ENCODE measurements at places on chromosomes 3 and 15.

- DNase-seq: no peak
These were observed 1038.8 kb downstream of the AGBL1 start for GRCh38 chr15:87118435-87118834.

DNA sequence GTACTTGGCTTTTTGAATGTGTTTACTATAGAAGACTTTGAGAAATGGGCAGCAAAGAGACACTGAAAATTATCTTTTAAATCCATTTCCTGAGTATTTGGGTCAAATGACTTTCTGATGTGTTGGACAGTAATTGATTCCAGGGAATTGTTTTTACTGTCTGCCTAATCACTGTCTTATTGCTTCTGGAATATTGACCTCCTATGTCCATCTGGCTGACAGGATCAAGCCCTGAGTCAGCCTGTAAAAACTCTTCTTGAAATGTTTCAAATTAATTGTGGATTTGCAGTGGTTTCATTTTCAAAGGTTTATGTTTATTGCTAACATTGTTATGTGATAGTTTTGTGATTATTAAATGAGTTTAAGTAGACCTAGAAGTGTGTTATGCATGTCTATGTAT, 50.6 kb upstream of the MLF1 start:
- no peak for DNase-seq

DNA sequence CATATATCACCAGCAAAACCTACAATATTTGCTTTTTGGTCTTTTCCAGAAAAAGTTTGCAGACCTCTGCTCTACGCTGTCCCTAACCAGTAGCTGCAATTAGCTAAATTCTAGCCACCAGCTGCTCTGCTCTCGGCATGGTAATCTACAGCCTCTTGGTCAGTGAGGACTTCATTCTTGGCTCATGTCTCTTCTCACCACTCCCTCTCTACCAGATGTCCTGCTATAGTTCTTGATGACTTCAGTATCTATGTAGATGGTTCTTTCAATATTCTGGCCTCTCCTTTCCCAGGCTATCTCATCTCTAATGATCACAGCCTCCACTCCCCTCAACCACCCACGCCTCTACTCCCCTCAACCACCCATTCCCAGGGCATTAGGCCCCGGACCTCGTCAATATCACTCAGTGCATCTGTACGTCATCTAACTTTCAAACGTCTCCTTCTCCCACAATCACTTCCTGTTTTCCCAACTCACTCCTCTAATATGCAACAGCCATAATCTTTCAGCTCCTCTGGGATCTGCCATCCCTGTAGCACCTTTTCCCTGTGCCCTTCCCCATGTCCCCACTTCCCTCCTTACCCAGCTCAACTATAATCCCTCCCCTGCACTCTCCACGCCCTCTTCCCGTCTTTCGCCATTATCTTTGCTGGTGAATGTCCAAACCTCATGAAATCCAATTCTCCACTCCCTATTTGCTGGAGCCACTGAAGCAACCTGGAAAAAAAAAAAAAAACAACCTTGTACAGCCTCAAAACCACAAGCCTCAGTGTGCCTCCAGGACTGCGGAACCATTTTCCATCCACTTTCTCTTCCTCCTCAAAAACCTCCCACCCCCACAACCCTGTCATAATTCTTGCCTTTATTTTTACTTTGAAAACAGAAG, 429.4 kb upstream of the PROK2 start:
- no peak for DNase-seq

DNA sequence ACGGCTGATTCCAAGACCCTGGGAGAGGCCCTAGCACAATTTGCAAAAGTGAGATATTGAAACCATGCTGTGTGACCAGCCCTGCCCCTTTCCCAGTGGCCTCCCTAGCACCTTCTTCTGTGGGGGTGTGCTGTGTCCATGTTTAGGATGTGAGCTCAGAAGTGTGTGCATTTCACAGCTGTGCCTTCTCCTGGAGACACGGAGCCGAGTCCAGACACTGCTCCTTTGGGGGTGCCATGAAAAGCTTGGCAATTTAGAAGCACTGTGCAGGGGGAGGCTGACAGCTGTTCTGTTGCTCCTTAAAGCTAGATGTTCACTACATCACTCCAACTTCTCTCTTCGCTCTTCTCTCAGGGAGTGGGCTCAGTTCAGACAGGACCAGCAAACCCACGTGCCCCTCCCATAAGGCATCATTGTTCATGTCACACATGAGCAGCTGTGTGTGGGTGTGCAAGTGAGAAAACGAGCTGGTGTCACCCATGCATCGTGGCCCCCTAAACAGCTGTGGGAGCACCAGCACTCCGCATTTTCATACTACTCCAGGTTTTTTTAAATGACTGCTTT, 492.6 kb downstream of the GABRG3 start:
- DNase-seq: no peak

- DNase-seq: no peak
These were observed 107.4 kb downstream of the LRIG1 start for GRCh38 chr3:66393333-66394005.

GRCh38 chr15:33490703-33491102, 179.9 kb downstream of the RYR3 start:
- no peak for DNase-seq

DNA sequence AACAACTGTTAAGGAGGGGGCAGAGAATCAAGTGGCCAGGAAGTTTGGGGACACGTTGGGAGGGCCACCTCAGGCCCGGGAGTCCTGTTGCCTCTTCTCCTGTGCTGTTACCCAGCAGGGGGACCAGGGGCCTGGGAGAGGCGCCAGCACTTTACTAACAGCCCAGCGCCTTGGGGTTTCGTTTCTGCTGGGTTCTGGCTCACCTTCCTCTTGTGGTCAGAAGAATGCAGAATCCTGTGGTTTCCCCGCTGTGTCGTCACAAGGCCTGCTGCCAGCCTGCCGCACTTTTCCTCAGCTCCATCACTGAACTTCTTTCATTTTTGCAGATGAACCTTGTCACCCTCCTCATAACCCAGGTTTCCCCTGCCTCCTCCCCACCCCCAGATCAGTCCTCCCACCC, 67.7 kb downstream of the SLC30A4 start:
- DNase-seq: peak; percentile 35

GRCh38 chr15:78047761-78048627, 29.5 kb downstream of the TBC1D2B start:
- no peak for DNase-seq

- DNase-seq: no peak
These were observed 9.4 kb downstream of the CTNNB1 start for GRCh38 chr3:41208507-41209220.

DNA sequence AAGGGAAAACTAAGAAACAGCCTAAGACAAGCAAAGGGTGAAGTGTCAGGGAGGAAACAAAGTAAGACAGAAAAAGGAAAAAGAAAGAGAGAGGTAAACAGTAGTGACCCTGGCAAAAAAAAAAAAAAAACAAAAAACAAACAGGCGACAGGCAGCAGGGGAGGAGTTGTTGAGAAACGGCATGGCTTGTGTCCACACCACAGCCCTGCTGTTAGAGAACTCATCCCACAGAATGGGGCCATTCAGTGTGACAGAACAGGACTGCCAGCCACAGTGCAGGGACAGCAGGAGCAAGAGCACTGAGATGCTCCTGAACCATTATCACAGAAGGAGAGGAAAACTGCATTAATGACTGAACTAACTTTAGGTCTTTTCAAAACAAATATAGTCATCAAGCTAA, 29.7 kb downstream of the MECOM start:
- DNase-seq: no peak

DNA sequence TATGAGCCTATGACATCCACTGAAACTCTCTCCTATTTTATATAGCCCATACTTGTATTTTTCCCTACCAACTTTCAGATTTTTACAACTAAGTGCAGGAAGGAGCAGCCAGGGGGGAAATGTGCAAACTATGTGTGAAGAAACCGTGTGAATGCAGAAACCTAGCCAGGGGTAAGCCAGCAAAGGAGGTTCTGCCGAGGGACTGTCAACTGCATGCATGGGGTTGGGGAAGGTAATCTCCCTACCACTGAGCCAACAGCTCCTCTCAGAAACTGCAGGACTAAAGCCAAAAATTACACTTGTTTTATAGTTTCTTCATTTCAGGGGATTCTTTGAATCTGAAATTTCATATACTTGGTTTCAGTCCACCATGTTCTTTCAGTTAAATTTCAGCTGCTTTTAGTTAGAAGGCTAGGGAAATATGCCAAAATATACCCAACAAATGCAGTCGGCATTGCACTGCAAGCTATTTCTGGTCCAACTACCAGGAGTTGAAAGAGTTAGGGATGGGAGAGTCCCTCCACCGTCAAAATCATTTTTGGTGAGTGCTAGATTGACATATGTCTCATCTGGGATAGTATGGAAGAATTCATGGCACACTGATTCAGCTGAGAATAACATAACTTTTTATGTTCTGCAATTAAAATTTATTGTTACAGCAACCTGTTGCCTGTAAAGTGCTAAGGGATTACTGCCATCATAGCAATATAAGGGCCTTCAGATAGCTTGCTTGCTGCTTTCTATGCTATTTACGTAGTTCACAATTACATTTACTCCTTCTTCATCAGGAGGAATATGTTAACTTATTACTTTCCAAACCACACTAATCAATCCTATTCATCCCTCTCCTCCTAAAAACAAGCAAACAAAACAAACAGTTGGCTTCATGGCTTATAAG, 904.2 kb downstream of the ROBO1 start:
- no peak for DNase-seq

Data from stimulated activated CD4-positive, alpha-beta T cell treated with anti-CD3 and anti-CD28 coated beads, TNF-alpha, amount 100 ng/mL, for 4 hours (primary cell).